Spleen (tissue), 13 donors: ENCODE measurements at places on chromosomes 13 and 19. TPM values are rescaled to one million over a fixed set of nuclear protein-coding genes. Genes with fewer than 3 reads are reported as not detected.

The ISOC2 gene
- 98.7 TPM for polyA plus RNA-seq

The ZNF529 gene
- polyA plus RNA-seq: 9.9 TPM

The FARP1 gene
- 3.7 TPM for polyA plus RNA-seq

The DACH1 gene
- 1.0 TPM for polyA plus RNA-seq

The LENG9 gene
- polyA plus RNA-seq: 3.5 TPM

The TMEM145 gene
- polyA plus RNA-seq: 0.43 TPM

The ZNF560 gene
- 0.04 TPM for polyA plus RNA-seq

The MBD3L2 gene
- polyA plus RNA-seq: not detected

The KCNJ14 gene
- polyA plus RNA-seq: 0.38 TPM

The AMH gene
- 0.58 TPM for polyA plus RNA-seq

The ABHD8 gene
- polyA plus RNA-seq: 7.9 TPM

The KLK14 gene
- 0.22 TPM for polyA plus RNA-seq

The C19orf38 gene
- polyA plus RNA-seq: 12.1 TPM

The DHPS gene
- polyA plus RNA-seq: 55.1 TPM

The ZNF57 gene
- polyA plus RNA-seq: 2.3 TPM

The OBI1 gene
- 7.0 TPM for polyA plus RNA-seq

The TEX101 gene
- not detected for polyA plus RNA-seq

The ZNF835 gene
- polyA plus RNA-seq: 0.70 TPM

- no peak for DNase-seq
Measured at GRCh38 chr13:95247171-95247570, 54.1 kb downstream of the ABCC4 start.

GRCh38 chr13:93430381-93430780, 203.8 kb downstream of the GPC6 start:
- no peak for DNase-seq

- no peak for DNase-seq
Measured at GRCh38 chr13:111503905-111504695, 183.7 kb downstream of the TEX29 start.

GRCh38 chr13:33402975-33403374, 117.4 kb upstream of the STARD13 start:
- DNase-seq: no peak

GRCh38 chr19:28374971-28375370, 838.0 kb downstream of the UQCRFS1 start:
- DNase-seq: no peak

DNA sequence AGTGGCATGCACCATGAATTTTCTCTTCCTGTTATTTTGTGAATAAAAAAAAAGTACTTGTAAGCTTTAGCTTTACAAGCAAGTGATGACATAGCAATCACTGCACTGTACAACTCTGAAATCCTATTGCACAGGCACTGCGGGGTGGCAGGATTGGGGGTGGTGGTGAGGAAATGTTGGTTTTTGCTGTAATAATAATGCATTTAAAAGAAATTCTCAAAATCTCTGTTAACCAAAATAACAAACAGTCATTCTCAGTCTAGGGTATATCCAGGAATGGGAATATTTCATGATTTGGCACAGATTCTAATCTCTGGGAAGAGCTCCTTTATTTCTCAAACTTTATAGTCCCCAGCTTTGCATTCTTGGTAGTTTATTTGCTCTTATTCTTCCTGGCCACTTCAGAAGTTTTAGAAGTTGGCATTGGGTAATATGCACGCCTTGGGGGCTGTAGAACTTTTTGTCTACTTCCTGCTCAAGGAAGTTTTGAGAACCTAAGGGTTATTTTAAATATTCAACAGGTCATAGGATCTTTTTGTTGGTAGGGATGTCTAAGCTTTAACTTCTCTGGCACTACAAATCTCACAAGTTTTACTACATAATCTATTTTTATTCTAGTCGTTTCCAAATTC, 353.0 kb upstream of the KLF12 start:
- no peak for DNase-seq

DNA sequence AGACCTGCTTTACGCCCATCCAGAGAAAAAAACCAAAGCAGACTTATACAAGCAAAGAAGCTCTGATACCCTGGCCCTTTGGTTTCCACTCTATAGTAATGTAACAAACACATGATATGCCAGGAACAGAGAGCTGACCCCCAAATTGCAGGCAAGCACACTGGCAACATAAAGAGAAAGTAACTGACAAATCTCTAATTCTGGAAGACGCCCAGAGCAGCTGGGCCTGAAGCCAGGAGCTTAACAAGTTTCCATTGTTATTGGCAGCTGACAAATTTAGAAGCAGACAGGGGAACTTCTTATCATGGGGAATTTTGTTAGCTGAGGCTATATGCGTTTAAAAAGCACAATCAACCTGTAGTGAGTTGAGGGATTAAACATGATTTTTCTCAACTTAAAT, 158.0 kb downstream of the DLEU7 start:
- DNase-seq: no peak

- DNase-seq: no peak
Measured at GRCh38 chr13:41985788-41986508, 25.0 kb upstream of the VWA8 start.

DNA sequence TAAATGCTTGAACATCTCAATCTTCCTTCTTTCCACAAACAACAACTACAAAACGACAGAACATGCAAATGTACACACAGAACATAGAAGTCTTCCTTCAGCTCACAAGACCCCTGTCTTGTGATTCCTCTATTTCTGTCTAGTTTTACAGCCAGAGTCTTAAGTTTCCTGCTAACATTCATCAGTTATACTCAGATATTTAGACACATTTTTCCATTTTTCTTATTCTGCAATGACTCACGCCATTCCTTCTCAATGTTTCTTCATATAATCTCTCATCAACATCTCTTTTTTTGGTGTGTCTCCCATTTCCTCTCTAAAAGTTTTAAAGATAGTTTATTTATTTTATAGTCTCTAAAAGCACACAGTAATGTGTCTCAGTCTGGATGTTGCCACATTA, 1872.9 kb upstream of the PCDH20 start:
- DNase-seq: no peak

DNA sequence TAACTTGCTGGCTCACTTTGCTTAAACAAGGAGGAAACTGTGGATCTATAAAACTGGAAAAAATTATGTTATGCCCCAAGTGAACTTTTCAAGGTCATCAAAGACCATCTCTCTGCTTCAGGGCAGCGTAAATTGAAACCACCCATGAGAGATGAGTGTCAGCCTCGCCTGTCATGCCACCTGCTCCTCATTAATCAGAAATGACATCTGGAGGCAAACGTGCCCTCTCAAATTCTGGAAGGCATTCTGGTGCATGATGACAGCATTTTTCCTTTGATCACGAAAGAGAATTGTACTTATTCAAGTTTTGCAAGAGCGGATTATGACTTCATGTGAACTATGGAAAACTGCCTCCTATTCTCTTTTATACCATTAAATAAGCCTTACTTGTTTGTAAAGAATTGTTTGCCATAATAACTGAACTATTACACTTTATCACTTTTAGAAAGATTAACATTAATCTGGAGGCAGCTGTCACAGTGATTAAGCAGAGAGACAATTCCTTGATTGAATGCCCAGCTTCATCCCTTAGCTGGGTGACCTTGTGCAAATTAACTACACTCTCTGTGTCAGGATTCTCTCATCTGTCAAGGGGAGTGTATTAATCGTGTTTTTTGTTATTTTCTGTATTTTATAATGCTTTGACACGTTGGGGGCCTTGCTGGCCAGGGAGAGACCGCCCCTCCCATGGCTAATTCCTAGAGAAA, 17.0 kb upstream of the SACS start:
- no peak for DNase-seq

DNA sequence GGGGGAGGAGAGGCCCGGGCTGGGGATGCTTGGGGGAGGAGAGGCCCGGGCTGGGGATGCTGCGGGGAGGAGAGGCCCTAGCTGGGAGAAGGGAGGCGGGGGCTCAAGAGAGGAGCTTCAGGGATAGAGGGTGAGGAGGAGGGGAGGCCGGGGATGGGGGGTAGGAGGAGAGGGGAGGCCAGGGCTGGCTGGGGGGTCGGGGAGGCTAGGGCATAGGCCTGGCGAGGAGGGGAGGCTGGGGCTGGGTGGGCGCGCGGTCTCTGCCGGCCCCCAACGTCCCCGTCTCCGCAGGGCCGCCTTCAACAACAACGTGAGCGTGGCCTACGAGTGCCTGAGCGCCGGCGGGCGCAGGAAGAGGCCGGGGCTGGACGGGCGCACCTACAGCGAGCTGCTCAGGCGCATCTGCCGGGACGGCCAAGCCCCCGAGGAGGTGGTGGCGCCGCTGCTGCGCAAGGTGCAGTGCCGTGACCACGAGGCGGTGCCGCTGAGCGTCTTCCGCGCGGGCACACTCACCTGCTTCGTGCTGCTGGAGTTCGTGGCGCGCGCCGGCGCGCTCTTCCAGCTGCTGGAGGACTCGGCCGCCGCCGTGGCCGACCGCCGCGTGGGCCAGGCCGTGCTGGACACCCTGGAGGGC, 11.4 kb downstream of the TPGS1 start:
- peak; percentile 85 for DNase-seq

DNA sequence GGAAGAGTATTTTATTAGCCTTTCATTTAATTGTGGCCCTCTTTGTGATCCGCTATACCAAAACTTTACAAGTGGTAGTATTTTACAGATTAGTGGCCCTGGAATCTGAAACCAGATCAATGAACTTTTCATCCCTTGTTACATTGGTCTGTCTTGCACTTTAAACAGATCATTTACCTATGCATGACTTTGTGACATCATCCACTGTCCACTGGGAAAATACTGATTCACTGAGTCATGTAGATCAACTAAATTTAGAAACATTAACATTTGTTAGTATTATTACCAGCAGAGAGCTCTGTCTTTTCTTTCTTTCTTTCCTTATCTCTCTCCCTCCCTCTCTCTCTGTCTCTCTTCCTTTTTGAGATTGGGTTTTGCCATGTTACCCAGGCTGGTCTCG, 17.5 kb downstream of the PCDH8 start:
- DNase-seq: no peak

DNA sequence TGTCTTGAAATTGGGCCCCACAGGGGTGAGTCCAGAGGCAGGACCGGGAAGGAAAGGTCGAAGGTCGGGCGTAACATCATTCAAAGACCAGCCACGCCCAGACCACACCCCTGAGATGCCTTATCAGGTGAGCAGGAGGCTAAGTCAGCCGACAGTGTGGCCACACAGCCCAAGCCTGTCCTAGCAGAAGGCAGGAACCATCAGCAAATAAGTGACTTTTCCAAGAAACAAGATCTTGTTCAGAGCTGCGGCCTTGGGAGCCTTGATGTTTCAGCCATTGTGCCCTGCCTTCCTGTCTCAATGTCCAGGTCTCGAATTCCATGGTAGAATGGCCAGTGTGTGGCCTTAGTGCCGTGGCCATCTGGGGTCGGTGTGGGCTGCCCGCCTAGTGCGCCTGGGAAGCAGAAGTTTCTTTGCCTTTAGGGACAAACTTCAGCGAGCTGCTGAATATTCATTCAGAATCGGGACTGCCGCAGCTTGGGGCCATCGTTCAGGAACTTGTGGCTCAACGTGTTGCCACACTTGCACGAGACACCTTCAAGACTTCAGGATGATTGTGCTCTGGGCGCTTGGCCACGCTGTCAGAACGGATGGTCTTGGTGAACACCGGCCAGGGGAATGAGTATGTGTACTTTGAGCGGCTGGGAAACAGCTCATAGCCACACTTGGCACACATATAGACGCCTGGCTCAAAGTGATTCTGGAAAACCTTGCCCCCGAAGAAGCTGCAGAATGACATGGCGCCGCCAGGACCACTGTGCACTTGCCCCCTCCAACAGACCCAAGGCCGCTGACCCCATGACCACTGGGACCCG, 6.1 kb upstream of the IFNL4 start:
- no peak for DNase-seq

DNA sequence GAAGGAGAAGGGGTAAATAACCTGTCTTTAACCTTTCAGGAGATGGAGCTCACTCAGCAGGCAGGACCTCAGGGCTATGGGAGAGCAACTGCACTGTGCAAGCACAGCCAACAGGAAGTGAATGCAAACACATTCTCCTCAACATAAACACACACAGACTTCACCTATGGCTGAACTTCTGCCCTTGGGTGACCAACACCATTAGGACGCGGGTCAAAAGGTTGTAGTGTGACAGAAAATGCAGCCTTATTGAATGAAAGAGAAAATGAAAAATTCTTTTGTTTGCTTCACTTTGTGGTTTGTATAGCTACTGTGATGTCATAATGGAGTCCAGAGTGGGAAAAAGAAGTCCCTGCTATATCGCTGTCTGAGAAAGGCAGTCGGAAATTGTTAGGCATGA, 323.0 kb downstream of the NDFIP2 start:
- DNase-seq: no peak

GRCh38 chr13:85771856-85772255, 27.4 kb downstream of the SLITRK6 start:
- no peak for DNase-seq

- peak; percentile 74 for DNase-seq
Measured at GRCh38 chr13:74040200-74040599, 94.0 kb downstream of the KLF12 start.

DNA sequence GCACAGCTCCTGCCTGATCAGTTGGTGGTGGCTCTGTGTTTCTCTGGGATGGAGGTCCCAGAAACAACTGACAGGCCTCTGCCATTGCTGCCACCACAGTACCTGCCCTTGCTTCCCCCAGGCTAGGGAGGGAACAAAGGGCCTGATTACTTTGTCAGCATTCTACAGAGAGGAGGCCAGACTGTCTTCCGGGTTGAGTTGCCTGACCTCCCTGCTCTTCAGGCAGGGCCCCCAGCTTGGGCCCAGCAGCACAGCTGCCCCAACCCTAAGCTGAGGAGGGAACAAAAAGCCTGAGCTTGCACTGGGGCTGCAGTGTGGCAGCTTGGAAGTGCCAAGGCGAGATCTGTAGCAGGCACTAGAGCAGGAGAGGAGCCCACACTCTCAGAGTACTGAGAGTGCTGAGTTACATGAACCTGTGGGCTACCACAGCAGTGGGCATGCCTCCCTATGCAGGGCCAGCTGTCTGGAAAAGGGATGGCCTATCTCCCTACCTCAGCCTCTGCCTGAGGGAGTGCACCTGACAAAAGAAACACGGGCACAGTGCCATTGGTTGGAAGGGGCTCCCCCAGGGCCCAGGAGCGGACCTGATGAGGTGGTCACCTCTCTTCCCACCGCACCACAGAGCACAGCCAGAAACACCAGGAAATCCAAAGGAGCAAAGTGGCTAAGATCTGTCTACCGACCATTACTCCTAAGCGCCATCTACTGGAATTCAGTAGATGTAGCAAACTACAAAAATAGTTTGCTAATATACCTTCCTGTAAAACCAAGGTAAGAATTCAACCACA, 24.4 kb downstream of the SLC25A15 start:
- DNase-seq: no peak

- no peak for DNase-seq
Measured at GRCh38 chr19:14383661-14384555, 2.7 kb downstream of the ADGRE5 start.

DNA sequence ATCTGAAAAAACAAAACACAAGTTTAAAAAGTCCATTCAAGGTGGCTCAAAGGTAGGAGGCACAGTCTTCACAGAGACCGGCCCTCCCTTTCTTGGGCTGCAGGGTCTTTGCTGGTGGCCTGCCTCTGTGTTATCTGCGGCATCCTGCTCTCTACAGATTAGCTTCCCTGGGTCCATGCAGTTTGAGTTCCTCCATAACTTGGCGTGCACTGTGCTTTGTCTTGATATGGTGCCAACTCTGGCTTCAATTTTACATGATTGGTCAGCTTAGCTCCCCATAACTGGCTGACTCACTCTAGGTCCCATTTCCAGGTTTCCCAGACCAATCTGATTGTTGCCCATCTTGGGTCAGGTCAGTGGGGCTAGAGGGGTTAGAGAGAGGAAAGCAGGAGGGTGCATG, 41.8 kb downstream of the TPT1 start:
- no peak for DNase-seq

- DNase-seq: no peak
Measured at GRCh38 chr13:49516467-49516866, 20.7 kb downstream of the PHF11 start.

- DNase-seq: no peak
Measured at GRCh38 chr13:23848646-23849141, 40.5 kb downstream of the MIPEP start.
